T-helper 2 cell (primary cell): ENCODE measurements at places on chromosomes 2 and 18.

DNA sequence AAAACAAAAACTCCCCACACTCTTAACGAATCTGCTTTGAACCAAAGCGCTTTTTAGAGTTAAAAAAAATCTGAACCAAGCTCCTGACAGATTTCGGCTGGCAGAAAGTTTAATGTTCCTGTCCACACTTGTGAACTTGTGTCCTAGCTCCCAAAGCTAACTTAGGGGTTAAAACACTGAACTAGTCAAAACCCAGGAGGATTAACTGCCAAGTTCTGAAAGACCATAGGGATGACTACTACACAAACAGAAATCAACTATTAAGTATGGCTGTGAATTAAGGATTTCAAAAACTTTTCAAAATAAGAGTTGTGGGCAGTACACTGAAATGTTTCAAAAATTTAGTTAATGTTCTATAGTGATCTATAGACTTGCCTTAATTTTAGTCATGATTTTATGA, 26.2 kb upstream of the CDKL4 start:
- no peak for DNase-seq

- no peak for DNase-seq
These were observed 203.3 kb downstream of the TCF4 start for GRCh38 chr18:55384551-55385275.

GRCh38 chr2:168545439-168546082, 89.5 kb downstream of the CERS6 start:
- DNase-seq: no peak

DNA sequence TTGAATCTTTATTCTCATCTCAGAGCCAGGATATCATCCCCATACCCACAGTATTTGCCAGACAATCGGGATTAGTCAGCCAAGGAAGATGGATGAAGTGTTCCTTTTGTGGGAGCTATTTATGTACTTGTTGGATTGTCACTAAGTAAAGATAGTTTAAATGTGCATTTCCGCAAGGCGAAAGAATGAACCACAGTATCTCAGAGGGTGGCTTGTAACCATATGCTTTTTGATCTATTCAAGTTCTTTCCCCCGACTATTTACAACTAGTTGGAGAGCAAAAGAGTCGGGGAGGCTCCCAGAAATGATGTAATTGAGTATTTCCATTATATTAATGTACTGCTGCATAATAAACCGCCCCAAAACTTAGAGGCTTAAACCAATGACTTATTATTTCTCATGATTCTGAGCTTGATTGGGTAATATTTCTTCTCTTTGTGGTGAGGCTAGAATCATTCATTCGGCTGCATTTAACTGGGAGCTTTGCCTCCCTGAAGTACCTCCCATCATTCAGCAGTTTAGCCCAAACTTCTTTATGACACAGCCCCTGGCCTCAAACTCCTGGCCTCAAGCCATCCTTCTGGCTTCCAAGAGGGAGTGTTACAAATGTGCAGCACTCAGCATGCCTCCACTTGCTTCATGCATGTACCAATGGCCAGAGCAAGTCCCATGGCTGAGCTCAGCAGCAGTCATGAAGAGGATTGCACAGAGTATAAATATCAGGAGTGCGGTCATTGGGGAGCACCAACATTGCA, 423.7 kb downstream of the METTL4 start:
- DNase-seq: no peak

GRCh38 chr2:113196839-113197238, 23.1 kb downstream of the PSD4 start:
- no peak for DNase-seq

DNA sequence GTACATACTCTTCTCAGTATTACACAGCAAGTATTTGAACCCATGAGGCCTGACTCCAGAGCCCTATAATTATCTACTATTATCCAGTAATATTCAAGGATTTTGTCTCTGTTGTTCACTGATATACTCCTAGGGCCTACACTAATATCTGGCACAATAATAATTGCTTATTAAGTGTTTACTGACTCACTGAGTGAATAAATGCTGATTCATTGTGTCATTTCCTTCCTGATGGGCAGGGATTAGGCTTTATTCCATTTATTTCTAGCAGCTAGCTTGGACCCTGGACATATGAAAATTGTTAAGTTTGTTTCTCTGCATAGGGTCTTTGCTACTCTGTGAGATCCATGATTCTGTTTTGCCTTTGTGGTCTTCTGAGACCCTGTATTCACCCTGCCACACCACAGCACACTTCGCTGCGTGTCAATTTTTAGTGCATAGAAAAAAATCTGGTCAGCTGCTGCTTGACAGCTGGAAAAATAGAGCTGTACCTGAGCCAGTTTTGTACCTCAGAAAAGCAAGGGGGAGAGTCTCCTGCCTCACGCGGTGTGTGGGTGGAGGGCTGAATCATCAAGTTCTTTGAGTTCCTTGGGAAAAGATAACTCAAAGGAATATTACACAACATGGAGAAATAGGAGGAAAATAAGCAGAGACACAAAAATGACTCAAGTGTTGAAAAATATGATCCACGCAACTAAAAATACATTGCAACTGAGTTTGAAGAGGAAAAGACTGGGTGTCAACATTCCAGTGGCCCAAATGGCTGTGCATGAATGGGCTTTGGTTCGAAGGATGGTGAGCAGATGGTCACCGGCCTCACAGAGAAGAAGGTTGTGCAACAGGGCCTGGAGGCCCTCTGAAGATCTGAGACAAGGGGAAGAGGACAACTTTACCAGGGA, 18.9 kb upstream of the DPP4 start:
- DNase-seq: no peak

GRCh38 chr2:57204364-57204763, 842.2 kb upstream of the VRK2 start:
- no peak for DNase-seq

- DNase-seq: no peak
These were observed 9.0 kb downstream of the NCKAP1 start for GRCh38 chr2:183029219-183029618.

GRCh38 chr2:96336104-96336775, 674 bp downstream of the NCAPH start:
- DNase-seq: no peak

DNA sequence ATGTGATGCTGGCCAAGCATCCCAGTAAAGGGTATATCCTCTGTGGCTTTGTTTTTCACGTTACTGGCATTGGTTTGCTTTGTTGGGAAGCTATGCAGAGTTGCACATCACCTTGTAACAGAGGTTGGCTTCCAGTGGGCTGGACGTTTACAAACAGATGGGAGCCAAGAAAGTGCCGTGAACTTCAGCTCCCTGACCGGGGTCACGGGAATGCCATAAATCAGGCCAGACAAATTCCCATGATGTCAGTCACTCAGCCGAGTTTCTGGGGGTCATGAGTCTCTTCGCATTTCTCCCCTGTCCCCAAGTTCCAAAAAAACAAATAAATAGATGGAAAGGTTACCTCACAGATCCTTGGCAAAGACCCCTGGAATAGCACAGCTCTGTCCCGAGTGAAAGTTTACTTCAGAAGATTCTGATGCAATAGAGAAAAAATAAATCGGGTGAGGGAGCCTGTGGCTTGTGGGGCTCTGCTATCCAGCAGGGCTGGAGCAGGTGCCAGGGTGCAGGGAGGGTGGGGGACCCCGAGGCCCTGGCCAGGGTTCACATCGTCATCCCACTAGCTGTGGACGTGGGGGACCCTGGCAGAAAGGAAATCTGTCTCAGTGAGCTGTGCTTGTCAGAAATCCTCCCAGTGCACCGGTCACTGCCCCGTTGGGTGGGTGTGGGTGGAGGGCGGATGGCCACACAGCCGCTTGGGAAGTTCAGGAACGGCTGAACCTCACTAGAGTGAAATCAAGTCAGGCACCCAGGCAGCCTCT, 27.8 kb downstream of the TWIST2 start:
- DNase-seq: no peak

DNA sequence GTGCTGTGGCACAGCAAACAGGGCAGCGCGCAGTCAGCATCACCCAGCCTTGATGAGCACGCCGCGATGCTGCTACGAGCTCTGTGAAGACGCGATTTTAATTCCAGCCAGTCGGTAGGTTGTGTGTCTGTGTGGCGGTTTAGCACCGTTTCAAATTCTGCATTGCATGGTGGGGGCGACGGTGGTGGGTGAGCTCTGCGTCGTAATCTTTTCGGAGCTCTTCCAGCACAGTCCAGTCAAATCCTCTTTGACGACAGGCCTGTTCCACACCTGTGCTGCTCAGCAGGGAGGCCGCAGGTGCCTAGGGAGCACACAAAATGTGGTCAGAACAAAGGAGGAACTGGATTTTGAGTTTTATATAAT, 8.6 kb downstream of the ALLC start:
- DNase-seq: no peak

GRCh38 chr2:222360146-222360545, 61.3 kb upstream of the PAX3 start:
- DNase-seq: no peak

- no peak for DNase-seq
These were observed 50.5 kb upstream of the ALPP start for GRCh38 chr2:232328032-232328422.

DNA sequence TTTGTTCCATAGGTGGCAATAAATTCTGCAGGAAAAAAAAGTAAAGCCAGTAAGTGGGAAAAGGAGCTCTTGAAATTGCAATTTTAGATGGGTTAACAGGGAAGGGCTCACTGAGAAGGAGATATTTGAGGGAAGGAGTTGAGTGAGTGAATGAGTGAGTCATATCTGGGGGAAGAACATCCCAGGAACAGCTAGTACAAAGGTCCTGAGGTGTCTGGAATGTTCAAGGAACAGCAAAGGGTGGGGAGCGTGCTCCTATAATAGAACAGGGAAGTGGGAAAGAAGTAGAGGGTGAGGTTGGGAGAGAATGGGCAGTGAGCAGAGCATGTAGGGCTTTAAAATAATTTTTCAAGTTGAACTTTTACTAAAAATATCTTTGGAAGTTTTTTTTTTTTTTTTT, 68.0 kb upstream of the PSME4 start:
- no peak for DNase-seq

GRCh38 chr2:85681776-85682175, 12.4 kb upstream of the GNLY start:
- no peak for DNase-seq

GRCh38 chr2:191682126-191682525, 4.2 kb downstream of the NABP1 start:
- no peak for DNase-seq

- DNase-seq: no peak
These were observed 164.2 kb upstream of the KLHL14 start for GRCh38 chr18:32937066-32937465.

DNA sequence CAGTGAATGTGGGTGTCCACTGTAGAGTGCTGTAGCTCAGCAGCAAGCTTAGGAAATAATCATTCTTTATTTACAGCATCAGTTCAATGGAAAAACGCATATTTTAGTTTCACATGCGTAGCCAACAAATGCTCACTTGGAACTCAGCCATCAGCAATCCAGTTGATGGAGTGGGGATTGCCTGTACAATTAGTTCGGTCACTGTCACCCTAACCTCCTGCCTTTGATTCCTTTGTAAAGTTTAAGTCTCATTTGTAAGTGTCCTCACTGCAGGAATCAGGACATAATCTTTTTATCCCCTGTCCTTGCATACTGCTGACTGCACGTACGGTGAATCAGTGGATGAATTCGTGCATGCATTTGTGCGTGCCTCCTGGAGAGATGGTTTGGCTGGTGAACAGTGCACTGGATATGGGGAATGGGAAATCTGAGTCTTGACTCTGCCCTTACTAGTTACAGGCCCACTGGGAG, 55.9 kb downstream of the RAB31 start:
- DNase-seq: no peak

DNA sequence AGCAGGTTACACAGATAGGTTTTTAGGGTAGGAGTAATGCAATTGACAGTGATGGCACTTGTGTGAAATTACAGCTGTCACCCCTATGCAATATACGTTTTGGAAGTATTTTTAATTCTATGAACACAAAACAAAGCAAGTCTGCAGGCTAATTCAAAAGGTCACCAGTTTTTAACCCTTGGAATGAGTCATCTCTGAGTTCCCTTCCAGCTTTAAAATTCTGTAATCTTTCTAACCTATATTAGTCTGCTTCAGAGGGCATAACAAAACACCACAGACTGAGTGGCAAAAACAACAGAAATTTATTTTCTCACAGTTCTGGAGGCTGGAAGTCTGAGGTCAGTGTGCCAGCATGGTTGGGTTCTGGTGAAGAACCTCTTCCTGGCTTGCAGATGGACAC, 596.9 kb upstream of the HNMT start:
- DNase-seq: no peak

DNA sequence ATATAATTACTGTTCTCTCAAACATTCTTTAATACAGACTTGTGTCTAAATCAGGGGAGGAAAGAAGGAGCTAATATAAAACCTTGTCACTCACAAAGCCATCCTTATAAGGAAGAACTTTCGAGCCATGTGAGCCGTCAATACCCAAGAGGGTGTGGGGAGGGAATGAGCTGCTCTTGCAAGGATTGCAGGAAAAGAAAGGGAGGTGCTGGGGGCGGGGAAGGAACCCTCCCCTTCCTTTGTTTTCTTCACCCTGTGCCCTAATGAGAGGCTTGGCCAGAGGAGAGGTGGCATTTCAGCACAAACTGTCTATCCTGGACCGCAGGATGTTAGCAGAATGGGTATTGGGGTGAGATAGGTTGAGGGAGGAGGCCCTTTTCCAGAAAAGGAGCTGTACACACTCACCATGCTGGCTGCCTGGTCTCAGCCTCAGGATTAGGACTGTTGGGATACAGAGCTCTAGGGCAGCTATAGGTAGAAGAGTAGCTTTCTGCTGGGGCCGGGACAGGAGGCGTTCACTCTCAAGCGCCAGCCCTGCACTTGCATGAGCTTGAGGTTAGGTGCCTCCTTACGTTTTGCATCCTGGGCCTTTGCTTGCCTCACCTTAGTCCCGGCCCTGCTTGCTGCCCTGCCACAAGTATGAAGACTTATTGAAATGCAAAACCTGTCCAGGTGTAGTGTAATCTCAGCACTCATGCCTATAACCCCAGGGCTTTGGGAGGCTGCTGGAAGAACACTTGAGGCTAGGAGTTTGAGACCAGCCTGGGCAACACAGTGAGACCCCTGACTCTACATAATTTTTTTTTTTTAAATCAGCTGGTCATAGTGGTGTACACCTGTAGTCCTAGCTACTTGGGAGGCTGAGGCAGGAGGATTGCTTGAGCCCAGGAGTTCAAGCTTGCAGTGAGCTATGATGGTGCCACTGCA, 190.5 kb downstream of the LOXHD1 start:
- DNase-seq: no peak

DNA sequence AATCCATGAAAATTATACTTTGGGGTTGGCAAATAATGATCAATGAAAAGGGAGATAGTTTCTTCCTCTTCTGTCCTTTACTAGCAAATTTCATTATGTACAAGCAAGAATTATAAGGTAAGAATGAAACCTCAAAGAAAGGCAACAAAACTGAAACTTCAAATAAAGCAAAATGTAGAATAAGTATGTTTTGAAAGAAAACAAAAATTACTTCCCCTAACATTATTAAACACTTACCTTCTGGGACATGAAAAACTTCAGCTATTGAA, 29.4 kb downstream of the THADA start:
- no peak for DNase-seq

GRCh38 chr18:10249801-10250200, 204.6 kb upstream of the APCDD1 start:
- DNase-seq: no peak
